H7 (cell line): ENCODE measurements at places on chromosomes 13 and 19. TPM values are rescaled to one million over a fixed set of nuclear protein-coding genes. Genes with fewer than 3 reads are reported as not detected.

The LILRA6 gene
- not detected in 2 replicates for total RNA-seq

DNA sequence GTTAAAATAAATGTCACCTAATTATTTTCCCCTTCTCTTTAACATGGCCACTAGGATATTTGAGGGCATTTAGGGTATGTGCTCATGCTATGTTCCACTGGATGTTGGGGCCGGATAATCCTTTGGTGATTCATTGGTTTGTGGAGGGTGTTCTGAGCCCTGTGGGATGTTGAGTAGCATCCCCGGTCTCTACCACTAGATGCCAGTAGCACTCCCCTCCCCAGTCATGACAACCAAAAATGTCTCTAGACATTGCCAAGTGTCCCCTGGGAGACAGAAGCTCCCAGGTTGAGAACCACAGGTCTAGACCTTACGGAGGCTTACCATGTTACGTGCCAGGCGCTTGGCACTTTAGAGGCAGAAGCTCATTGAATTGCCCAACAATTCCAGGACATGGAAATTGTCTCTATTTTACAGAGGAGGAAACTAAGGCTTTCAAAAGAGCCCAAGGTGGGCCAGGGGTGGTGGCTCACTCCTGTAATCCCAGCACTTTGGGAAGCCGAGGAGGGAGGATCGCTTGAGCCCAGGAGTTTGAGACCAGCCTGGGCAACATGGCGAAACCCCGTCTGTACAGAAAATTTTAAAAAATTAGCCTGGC, 14.1 kb downstream of the SHANK1 start:
- peak; percentile 91 for DNase-seq

The ZNF816 gene
- total RNA-seq: 14.8 and 22.2 TPM in 2 replicates

The ZNF433 gene
- total RNA-seq: 0.11 TPM in 1 of 2 replicates, not detected in the other

The DKKL1 gene
- 3.6 and 4.3 TPM in 2 replicates for total RNA-seq

GRCh38 chr19:3210347-3211017, 14.0 kb upstream of the CELF5 start:
- peak; percentile 96 for DNase-seq

- DNase-seq: no peak
Observed at GRCh38 chr19:57192993-57193392, 1.7 kb downstream of the ZNF264 start.

GRCh38 chr19:55641426-55642152, 787 bp downstream of the ZNF580 start:
- DNase-seq: peak; percentile 73

- DNase-seq: peak; percentile 90
Observed at GRCh38 chr19:1236576-1236975, 1.2 kb downstream of the CBARP start.
